Cardiac fibroblast (primary cell): ENCODE measurements at places on chromosomes 3 and 15.

- DNase-seq = no peak
Measured at GRCh38 chr15:87653646-87654045, 602.9 kb downstream of the NTRK3 start.

- no peak for DNase-seq
Measured at GRCh38 chr15:93823971-93824913, 407.1 kb upstream of the MCTP2 start.

- DNase-seq = no peak
Measured at GRCh38 chr3:56754741-56755417, 46.9 kb downstream of the ARHGEF3 start.

DNA sequence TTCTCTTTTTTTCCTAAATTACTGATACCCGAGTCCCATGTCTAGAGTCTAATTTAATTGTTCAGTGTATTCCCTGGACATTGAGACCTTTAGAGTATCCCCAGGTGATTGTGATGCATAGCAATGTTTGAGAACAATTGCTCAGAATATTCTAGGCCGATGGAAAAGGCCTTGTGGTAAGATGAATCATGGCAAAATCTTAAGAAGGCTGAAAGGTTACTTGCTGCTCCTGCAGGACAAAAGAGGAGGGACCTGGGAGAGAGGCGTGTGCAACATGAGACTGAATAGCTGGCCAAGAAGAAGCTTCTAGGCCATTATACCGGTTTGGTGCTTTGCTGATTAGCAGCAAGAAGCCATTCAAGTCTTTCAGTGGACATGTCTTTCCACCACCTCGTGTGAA, 256.6 kb downstream of the ROBO2 start:
- DNase-seq = no peak

DNA sequence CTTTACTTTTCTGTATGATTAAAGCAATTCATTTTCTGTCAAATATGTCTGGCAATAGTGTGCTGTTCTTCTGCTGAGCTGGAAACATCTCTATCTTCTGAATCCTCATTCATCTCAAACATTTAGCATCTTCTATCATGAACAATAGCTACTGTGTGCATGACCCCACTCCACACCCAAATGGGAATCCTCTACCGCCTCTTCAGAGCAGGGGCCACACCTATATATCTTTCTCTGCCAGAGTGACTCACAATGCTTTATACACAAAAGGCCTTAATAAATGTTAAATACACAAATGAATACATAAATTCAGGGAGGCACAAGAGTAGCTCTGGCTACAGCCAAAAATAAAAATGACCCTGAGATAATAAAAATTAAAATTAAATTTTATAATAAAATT, 8.0 kb downstream of the ALDH1A2 start:
- no peak for DNase-seq

GRCh38 chr3:138923531-138923994, 23.4 kb downstream of the FOXL2 start:
- peak; percentile 92 for DNase-seq

- no peak for DNase-seq
Measured at GRCh38 chr15:95676500-95676899, 654.0 kb upstream of the NR2F2 start.

DNA sequence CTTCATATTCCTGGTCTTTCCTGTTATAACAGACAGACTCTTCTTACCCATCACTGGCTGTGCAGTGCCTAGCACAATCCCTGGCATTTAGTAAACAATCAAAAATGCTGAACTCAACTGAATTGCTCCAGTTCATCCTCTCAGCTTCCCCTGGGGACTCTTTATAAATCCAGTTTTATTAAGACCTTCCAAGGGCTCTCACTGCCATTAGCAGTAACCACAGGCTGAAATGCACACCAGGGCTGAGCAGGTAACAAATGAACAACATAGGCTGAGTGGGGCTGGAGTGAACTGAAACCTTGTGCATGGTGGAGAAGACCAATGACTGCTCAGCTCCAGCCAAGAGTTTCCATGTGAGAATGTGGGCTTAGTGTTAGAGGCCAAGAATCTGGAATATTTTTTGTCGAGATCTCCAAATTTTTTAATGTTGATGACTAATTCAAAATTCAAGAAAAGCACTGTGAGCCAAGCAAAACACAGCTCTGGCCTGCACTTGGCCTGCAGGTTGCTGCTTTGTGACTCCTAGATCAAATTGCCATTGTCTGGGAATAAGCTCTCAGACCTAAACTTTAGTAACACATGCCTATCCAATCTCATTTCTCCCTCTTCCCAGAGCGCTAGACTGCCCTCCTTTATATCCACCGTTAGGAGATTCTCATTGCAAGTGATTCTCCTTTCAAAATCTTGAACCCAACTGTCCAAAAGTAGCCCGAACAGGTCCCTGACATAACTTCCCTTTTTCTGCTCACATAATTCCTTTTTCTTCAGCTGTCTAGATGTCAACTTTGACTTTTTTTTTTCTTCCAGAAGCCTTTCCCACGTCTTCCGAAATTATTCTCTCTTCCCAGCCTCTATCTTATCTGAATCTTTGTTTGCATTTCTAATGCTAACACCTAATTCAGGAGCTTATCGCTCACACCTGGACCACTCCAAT, 7.4 kb downstream of the SQOR start:
- DNase-seq = peak; percentile 91

GRCh38 chr3:169091196-169091823, 572.2 kb downstream of the MECOM start:
- peak; percentile 76 for DNase-seq

GRCh38 chr3:172203522-172204258, 164.3 kb downstream of the FNDC3B start:
- DNase-seq = no peak
